ENCODE measurements at places on chromosomes 6 and 20. TPM values are rescaled to one million over a fixed set of nuclear protein-coding genes. Genes with fewer than 3 reads are reported as not detected.

DNA sequence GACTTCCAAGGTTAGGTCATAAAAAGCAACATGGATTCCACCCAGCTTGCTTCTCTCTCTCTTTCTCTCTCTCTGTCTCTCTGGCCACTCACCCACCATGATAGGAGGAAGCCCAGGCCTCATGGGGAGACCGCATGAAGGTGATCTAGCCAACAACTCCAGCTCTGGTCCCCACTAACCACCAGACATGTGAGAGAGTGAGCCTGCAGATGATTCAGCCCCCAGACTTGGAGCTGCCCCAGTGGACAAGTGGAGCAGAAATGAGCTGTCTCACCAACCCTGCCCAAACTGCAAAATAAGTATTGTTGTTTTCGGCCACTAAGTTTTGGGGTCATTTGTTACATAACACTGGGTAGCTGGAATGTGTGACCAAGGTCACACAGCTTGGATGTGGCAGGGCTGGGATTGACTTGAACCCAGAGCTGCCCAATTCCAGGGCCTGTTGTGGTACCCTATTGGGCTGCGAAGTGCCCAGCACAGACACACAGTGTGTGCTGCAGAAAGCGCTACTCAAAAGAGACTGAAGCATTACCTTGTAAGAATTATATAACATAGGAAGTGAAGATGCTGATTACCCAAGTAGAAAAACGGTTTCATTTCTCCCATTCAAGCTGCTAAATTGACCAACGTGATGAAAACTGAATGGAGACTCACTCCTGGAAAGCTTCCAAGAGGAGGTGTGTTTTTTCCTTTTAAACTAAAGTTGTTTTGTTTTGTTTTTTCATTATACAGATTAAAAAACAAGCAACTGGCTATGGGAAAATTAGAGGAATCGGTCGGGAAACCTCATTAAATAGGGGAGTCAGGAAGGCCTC lies 9.1 kb upstream of the TLDC2 start:
- DNase-seq, result no peak

The TOX2 gene
- 1.5 TPM for total RNA-seq

GRCh38 chr6:136403110-136403980 lies 113.7 kb upstream of the BCLAF1 start:
- peak; percentile 16 for DNase-seq

The KCNS1 gene
- 0.33 TPM for total RNA-seq

- no peak for DNase-seq
Observed at GRCh38 chr6:143015300-143015706, 45.4 kb upstream of the AIG1 start.

- DNase-seq, result no peak
Observed at GRCh38 chr20:62236766-62237513, 1.4 kb upstream of the OSBPL2 start.

The SLC17A2 gene
- total RNA-seq, result not detected

DNA sequence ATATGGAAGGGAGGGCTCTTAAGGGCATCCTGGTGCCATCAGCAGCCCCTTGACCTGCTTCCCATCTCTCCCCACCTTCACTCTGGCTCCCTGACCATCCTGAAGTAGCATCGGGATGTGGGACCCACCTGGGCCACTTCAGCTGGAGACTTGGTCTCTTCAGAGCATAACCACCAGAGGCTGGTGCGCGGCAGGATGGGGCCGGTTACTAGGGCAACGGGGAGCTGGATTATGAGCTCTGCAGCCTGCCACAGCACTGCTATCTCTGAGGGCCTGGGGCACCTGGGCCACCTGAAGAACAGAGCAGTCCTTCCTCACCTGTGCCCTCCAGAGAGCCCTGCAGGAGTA lies 79.7 kb downstream of the SYNJ2 start:
- DNase-seq, result no peak

- no peak for DNase-seq
Observed at GRCh38 chr20:49851991-49852390, 39.4 kb downstream of the SLC9A8 start.

The TFEB gene
- total RNA-seq, result 5.7 TPM

GRCh38 chr6:13242178-13242577 lies 86.2 kb downstream of the TBC1D7 start:
- no peak for DNase-seq

The ANGPT4 gene
- total RNA-seq, result not detected

The RAD21L1 gene
- total RNA-seq, result not detected

The TFAP2A gene
- total RNA-seq, result under 0.01 TPM

The DEFB124 gene
- not detected for total RNA-seq

GRCh38 chr20:61951695-61952533 lies 113.8 kb downstream of the TAF4 start:
- DNase-seq, result peak; percentile 35

- no peak for DNase-seq
Observed at GRCh38 chr6:40692337-40692736, 105.2 kb upstream of the LRFN2 start.

- no peak for DNase-seq
Observed at GRCh38 chr20:52432740-52433139, 241.2 kb upstream of the ZFP64 start.

DNA sequence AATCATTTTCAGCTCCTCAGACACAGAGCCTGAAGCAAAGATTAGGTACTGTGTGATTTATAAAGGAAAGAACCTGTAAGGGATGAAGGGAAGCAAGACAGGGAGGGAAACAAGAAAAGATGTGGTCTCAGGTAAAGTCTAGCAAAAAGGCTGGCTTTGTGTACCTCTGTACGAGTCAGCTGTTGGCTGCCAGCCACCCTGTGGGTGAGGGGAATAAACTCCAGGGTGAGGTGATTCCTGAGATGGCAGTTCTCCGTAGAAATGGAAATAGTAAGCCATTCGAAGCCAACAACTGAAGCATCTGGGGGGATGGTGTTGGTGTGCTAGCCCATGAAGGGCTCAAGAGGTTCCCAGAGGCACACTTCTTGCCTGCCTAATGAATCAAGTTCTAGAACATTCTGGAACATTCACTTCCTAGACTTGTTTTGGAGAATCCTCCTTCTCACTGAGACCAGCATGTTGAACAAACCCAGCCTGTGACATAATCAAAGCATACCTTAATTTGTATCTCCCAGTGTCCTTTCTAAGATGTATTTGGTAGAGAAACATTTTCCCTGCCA lies 10.6 kb upstream of the TTPAL start:
- DNase-seq, result no peak

- DNase-seq, result no peak
Observed at GRCh38 chr6:41222045-41222444, 6.1 kb upstream of the TREML4 start.

- DNase-seq, result no peak
Observed at GRCh38 chr6:105258816-105259215, 79.0 kb upstream of the POPDC3 start.

DNA sequence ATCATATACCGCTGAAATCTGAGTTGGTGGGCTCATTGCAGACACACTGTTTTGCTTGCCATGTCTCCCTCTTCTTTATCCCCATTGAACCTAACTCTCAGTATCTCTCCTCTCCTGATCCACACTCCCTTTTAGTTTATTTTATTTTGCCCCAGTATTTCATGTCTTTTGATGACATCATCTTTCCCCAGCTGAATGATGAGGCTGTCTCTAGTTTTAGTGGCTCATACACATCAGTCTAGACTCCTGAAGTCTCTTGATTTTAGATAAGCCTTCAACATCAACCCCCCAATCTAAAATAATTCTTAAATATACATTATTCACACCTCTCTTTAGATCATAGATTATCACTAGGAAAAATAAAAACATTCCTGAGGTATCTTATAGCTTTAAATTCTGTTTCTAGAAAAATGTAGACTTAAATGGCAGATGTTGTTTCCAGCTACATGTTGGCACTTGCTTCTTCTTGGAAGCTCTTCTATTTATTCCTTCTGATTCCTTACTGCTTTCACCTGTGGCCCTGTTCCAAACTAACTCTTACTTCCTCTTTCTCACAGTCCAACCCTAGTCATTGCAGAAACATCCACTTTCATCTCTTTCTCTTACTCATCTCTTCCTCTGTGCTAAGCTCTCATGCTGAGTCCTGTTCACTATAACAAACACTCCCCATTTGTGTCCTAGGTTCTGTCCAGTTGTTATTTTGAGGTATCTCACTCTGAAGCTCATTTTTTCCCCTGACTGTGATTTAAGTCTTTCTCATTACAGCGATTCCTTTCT lies 191.9 kb upstream of the SLC35B3 start:
- DNase-seq, result no peak

The GSTA1 gene
- total RNA-seq, result not detected

The ZSCAN16 gene
- 13.5 TPM for total RNA-seq

DNA sequence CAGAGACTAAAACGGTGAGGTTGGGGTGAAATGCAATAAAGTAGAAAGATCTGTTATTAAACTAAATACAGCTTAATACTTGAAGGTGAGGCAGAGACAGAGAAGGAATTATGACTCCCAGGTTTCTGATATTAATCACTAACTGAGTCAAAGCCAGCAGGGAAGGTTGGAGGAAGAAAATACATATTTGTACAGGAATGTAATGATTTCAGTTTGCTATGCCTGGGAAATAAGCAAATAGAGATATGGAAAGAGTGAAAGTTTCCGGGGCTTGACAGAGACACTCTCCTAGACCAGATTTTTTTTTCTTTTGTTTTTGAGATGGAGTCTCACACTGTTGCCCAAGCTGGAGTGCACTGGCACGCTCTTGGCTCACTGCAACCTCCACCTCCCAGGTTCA lies 76.8 kb downstream of the PTPRK start:
- no peak for DNase-seq

The COL21A1 gene
- total RNA-seq, result 0.05 TPM

The OXT gene
- not detected for total RNA-seq

GRCh38 chr6:27592481-27593199 lies 119.7 kb upstream of the ZNF184 start:
- peak; percentile 43 for DNase-seq

GRCh38 chr6:144232832-144233230 lies 52.3 kb upstream of the UTRN start:
- no peak for DNase-seq

GRCh38 chr6:120384671-120385070 lies 949.6 kb downstream of the TBC1D32 start:
- no peak for DNase-seq

GRCh38 chr6:69957985-69958559 lies 91.7 kb downstream of the COL19A1 start:
- no peak for DNase-seq

DNA sequence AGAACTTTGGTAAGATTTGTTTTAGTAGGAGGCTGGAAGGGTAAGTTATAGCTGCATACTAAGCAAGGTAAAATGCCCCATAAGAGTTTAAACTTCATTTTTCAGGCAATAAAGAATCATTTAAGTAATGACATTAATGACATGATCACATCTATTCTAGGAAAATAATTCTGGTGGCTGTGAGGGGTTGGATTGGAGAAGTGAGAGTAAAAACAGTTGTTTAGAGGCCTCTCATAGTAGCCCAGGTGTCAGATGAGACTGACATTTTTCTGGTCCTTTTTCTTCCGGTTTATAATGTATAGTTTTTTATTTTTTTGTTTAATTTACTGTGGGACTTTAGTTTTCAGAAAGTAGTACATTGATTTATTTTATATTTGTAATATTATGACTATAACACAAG lies 40.8 kb downstream of the ITCH start:
- DNase-seq, result no peak

DNA sequence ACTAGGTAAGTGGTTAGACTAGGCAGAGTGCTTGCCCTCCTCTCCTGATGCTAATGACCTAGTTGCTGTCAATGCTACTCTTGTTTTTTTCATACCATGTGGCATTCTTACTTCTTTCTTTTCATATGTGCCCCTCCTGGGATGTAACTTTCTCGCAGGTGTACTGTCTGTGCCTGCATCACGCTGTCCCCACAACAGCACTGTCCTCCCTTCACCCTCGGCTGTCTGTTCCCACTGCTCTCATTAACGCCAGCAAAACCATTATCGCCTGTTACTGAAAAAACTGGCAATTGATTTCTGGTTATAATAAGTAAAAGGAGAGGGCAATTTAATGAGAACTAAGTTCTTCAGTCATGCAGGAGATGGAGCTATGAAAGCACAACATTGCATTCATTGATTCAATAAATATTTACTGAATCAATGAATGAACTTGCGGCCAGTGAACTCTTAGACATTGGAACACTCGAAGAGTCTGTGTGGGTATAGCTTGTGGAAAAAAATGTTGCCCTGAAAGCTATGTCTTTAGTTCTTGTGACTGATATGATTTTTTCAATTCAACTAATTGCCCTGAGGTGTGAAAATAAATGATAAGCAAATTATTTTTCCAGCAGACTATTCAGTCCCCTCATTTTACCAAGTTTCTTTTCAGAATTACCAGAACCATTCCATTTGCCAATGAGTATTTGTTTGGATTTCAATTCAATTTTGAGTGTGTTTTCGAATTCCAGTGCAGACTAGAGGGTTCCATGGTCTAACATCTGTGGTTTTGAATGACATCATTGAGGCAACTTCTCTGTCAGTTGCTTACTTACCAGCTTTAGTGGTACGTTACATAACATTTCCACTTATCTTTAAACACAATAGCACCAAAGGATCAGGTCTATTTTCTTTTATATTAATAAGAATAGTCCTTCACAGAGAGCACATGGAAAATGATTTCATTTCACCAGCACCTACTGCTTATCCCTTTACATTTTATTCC lies 2.1 kb downstream of the SLC17A4 start:
- DNase-seq, result no peak

- no peak for DNase-seq
Observed at GRCh38 chr6:4209196-4209595, 73.8 kb upstream of the ECI2 start.

The PAX1 gene
- total RNA-seq, result not detected

DNA sequence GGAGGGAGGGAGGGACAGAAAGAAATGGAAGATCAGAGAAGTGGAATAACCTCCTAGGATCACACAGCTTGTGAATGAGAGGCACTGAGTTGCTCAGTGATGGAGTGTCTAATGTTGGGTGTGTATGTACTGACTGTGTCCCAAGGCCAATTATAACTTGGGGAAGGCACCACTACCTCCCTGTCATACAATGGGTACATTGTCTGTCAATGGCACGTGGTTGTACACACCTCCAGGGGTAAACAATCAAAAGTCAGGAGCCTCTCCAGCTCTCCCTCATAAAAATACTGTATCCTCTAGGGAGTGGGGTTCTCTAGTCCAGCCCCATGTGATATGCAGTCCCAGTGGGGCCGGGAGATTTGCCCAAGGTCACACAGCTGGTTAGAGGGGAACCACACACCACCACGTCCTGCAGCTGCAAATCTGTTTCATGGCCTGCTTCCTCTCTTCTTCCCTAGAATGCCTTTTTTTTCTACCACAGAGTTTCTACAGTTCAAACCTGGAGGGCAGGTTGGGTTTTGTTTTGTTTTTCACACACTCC lies 112.5 kb downstream of the SNX5 start:
- no peak for DNase-seq

DNA sequence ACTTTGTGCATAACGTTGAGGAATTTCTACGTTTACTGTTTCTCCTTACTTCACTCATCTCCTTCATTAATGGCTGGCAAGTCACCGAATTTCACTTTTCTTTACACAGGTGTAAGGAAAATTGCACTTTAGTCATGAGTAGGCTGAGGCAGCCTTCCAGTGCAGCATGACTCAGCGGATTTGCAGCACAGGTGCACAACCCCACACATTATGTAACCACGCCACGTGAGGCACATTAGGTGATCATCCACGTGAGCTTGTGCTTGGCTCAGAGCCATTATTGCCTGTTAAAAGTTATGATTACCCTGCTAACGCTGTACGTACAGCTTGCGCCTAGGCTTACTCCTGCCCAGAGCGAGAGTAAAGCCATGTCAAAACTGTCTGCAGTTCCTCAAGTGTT lies 158.8 kb downstream of the NKAIN2 start:
- no peak for DNase-seq

The CPNE5 gene
- total RNA-seq, result 14.0 TPM

Data from dermis blood vessel endothelial cell (primary cell).